ENCODE measurements at places on chromosomes 16 and 17.

DNA sequence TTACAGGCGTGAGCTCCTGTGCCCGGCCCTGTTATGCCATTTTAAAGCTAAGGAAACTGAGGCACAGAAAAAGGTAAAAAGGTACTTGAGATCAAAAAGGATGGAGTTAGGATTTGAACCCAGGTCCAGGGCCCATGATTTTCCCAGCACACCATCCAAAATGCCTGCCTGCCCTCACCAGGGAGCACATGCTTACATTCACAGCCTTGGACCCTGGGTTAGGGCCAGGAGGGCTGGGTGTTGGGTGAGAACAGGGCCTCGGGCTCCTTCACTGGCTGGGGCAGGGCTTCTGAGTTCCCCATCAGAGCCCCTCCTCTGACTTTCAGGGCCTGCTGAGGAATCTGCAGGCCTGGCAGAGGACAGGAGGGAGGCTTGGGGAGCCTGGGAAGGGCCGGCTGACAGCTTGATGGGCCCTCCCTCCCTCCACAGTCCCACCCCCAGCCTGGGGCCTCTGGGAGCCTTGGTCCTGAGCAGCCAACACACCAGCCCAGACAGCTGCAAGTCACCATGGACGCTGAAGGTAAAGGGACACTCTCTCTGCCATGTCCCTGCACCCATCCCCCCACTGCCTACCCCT, at the start of gene QPRT:
Gene QPRT (plus strand): TSS at position 490 of the 577 bp plus-strand sequence. CDS start 18 bp downstream, at position 508.
- DNase-seq, result no peak

DNA sequence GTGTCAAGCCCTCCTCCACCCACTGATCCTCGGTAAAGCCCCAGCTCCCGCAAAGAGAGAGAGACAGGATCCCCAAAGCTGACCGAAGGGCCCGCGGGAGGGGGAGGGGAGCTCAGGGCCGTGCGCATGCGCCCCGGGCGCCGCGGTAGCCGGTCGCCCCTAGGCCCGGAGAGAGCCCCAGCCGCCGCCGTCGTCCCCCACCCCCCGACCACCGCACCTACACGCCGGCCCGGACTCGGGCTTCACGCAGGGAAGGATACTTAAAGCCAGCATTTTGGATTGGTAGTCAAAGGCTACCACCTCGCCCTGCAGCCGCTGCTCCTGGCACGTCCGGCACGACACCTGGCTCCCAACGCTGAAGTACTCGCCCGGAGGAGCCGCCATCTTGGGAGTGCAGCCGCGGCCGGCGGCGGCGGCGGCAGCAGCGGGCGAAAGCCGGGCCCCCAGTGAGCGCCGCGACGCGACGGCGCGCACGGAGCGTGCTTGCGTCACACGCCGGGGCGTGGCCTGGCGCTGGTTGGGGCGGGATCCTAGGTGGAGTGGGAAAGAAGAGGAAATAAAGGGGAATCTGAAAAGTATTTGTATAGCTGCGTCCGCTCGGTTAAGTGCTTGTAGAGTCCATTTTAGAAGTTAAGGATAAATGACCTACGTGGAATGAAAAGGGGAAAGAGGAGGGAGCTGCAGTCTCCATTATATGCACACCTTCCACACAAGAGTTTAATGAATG, at the start of gene LSM12:
Gene LSM12 (minus strand): TSS at position 468 of the 727 bp plus-strand sequence. CDS start 84 bp downstream, at position 384.
- DNase-seq, result peak; percentile 65

DNA sequence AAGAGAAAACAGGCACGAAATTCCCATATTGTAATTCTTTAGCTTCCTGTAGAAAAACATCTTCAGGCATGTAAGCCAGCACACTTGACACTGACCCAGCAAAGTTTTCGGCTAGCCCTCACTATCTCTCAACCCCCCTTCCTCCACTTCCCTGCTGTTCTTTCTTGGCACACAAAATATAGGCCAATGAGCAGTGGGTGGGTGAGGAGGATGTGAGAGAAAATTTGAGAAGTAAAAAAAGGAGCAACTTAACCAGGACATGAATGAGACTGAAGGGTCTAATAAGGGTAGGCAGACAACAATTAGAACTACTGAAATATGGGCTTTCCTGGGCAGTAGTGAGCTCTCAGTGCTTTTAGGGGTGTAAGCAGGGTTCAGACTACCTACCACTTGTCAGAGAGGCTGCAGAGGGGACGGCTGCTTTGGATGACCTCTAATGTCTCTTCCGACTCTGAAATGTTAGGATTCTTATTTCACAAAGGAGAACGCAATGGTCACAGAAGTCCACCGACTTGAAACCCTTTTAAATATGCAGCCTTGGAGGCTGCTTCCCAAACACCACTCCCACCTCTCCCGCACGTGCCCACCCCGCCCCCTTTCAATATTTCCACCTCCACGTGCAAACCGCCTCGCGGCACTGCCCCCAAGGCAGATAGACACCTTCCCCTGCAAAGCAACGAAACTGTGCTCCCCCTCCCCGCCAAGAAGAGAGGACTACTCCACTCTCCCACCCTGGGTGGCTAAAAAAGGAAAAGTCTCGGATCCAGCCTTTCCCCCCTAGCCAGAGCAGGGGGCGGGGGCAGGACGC, 889 bp downstream of the MBTD1 start:
- no peak for DNase-seq

- no peak for DNase-seq
Measured at GRCh38 chr17:82412535-82413520, 5.3 kb upstream of the HEXD start.

DNA sequence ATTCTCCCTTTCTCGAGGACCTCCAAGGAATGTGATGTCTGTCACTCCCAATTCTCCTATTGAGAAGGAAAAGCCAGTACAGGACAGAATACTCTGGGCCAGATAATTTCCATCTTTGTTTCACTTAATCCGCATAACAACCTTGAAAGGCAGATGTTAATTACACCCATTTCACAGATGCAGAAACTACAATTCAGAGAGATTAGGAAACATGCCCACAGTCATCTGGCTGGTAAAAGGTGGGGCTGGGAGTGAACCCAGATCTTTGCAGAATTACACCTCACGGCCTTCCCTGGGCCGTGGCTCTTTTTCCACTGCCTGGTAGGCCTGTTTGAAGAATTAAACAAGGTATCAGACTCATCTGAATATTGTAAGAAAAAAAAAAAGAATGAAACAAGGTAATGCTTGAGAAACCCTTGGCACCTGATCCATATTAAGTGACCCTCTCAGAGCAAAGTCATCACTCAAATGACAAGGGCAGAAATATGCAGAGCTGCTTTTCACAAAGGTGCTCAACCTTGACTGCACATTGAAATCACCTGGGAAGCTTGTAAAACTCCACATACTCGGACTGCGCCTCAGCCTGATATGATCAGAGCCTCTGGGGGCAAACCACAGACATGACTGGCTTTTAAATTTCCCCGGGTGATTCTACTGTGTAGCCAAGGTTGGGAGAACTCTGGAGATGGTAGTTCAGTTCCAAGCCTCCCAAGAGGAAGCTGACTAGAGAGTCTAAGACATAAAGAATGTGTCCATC, 16.6 kb upstream of the G6PC1 start:
- DNase-seq, result no peak

DNA sequence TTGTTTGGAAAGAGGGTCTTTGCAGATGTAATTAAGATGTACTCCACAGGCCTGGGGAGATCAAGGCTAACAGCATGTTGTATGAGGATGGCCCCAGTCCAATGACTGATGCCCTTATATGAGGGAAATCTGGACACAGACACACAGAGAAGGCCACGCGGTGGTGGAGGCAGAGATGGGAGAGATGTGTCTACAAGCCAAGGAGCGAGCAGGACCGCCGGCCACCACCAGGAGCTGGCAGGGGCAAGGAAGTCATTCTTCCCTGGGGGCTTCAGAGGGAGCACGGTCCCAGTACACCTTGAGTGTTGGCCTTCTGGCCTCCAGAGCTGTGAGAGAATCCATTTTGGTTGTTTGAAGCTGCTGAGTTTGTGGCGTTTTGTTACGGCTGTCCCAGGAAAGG, 14.7 kb downstream of the SOCS3 start:
- no peak for DNase-seq

DNA sequence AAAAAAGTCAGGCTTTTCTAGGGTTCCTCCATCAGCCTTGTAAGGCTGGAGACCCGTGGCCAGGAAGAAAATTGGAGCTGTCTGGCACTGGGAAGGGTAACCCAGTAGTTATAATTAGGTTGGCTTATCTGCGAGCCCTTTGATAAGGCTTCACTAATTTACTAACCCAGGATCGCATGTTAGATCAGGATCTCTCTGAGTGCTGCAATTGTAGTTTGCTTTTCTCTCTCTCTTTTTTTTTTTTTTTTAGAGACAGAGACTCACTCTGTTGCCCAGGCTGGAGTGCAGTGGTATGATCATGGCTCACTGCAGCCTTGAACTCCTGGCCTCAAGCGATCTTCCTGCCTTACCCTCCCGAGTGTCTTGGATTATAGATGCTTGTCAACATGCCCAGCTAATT, 17.0 kb downstream of the ABCC1 start:
- no peak for DNase-seq

DNA sequence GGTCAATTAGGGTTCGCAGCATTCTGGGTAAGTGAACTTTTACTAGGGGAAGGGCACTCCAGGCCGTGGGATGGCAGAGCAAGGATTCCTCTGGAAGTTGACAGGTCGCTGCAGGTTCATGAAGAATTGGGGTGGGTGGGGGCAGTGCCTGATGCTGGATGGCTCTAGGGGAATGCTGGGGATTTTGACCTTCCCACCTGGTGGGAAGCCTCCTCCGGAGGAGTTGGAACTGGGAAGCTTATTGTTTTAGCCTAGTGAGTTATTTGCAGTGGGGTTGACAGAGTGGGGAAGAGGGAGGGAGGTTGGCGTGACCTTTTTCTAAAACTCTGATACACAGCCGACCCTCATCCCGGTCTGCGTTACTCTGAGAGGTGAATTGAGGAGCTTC, 606 bp upstream of the C17orf113 start:
- no peak for DNase-seq

GRCh38 chr17:10211666-10212065, 13.3 kb upstream of the GAS7 start:
- no peak for DNase-seq

DNA sequence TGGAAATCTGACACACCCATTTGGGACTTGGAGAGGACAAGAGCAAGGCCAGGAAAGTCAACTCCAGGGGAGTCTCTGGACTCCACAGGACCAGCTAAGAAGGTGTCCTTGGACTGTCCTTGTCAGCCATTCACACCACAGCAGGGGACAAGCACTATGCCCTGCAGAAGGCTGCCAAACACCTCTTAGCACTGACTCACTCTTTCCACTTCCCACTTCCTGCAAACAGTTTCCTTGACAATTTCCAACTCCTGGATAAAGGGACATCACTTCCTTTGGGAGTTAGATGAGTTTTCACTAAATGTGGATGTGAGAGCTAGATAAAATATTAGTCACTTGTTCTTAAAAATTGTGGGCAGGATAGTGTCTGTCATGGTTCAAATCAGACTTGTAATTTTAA, 37.8 kb upstream of the BCAR1 start:
- no peak for DNase-seq

DNA sequence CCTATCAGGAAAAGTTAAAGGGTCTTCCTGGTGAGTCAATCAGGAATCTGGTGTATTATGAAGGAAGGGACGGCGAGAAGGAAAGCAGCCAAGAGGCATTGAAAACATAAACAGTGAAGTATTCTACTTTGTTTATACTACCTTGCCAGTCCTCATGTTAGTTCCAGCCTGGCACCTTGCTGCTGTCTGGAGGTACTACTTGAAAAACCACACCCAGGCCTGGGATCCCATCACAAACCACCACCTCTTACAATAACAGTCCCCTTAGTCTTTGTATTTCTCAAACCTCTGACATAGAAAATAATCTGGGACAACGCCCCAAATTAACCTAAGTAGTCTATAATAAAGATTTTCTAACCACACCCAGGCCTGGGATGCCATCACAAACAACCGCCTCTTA, 676.7 kb upstream of the SOX9 start:
- DNase-seq, result no peak

- DNase-seq, result no peak
Measured at GRCh38 chr17:47707056-47707804, 13.3 kb downstream of the TBKBP1 start.

GRCh38 chr17:48236681-48237134, 129.1 kb downstream of the SNX11 start:
- DNase-seq, result no peak

- no peak for DNase-seq
Measured at GRCh38 chr17:44004077-44004760, at the start of gene NAGS. Gene NAGS, plus strand, starts transcription at chr17:44004622. Its CDS starts 42 bp downstream, at chr17:44004664.

DNA sequence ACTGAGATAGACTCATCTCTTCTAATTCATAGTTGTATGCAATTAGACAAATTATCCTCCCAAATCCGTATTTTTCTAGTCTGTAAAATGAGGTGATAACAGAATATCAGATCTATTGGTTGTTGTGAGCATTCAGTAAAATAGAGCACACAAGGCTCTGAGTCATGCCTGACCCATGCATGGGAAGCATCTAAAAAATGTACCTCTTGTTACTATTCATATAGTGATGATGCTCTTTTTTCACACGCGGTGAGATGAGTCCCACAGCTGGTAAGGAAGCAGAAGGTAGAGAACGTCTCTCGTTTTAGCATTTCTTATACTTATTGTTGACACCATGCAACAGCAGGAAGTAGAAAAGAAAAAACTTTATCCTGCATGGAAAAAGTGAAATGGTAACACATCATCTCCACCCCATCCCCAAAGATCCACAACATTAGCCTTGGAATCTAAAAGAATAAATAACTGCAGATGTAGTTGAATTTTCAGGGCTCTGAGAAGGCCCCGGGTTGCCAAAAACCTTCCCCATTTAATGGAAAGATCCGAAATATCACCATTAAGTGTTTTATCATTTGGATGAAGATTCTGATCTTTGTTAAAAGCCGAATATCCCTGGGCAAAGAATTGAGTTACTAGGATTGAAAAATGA, 215.6 kb downstream of the TMEM114 start:
- no peak for DNase-seq

GRCh38 chr17:65544672-65545071, 16.8 kb downstream of the AXIN2 start:
- DNase-seq, result no peak

DNA sequence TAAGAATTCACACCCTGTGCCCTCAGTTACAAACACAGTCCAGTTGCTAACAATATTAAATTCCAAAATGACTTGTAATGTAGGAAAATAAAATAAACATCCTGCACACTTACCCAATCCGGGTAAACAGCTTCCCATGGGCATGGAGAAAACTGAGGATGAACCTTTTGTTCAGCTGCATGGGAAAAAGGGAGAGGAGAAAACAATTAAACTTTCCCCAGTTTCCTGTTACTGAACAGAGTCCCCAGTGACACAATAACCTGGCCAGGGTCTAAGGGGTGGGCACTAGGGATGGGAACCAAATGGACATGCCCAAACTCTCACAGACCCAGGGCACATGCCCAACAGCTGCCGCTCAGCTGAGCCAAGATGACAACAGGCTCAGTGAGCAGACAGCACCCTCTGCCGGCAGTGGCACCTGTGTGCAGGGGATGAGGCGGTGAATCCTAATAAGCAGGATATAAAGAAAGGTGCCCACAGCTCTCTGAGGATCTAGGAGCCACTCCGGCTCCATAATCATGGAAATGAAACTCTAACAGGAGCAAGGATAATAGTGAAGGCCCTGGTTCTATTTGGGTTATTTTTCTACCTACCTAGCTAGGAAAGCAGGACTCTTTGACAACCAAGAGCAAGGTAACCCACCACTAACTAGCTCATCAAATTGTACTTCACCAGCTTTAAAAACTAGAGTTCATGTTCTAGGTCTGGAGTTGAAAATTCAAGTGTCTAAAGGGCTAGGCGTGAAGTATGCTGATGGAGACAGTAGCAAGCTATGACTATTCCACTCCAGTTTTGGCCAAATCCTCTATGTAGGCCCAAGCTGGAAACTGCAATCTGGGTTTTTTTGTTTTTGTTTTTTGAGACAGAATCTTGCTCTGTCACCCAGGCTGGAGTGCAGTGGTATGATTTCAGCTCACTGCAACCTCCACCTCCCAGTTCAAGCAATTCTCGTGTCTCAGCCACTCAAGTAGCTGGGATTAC, 58.8 kb downstream of the SMG6 start:
- DNase-seq, result peak; percentile 86
